ENCODE measurements at places on chromosomes 11 and 22.

GRCh38 chr22:19051381-19052072, 70.7 kb downstream of the DGCR2 start:
- H3K4me1 ChIP-seq = no peaks in the 10 kb centered on the region
- no peak overlapping the region for H3K4me3 ChIP-seq
- H3K27me3 ChIP-seq = no peaks in the 10 kb centered on the region
- H3K27ac ChIP-seq = no peak overlapping the region

DNA sequence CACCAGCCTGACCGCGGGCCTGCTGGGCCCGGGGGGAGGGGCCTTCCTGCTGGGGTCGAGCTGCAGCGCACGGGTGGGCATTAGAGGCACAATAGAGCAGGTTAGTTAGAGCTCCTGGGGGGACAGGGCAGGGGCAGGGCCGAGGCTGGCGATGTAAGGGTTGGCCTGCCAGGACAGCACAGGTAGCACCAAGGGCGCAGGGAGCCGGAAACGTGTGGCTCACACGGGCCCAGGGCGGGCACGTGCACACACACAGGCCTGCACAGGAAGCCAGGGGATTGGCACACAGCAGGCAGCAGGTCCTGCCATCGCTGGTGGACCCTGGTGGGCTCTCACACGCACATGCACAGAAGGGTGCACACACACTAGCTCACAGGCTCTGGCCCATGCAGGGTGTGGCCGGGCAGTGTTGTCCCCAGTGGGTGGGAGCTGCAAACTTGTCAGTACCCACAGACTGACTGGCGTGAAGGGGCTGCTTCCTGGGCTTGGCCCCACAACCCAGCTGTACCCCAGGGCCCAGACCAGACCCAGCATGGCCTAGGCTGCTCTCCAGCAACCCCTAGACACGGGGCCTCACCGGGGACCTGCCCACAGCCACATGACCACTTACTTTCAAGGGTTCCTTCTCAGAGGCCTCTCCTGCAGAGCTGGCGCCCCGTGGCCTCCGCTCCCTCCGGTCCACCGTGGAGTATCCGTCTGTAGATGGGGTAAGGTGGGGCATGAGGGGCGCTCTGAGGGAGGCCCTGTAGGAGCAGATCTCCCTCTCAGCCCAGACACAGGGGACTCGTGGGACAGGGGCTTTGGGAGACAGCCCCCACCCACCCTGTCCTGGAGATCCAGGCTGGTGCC, 29.9 kb upstream of the TXNRD2 start:
- no peak for DNase-seq
- H3K27me3 ChIP-seq = no peaks in the 10 kb centered on the region
- no peak overlapping the region for H3K4me3 ChIP-seq
- H3K36me3 ChIP-seq = peaks cover 42% of the 10 kb centered on the region

GRCh38 chr22:29394931-29395581, 6.7 kb upstream of the AP1B1 start:
- no peaks in the 10 kb centered on the region for H3K4me1 ChIP-seq
- no peaks in the 10 kb centered on the region for H3K27me3 ChIP-seq
- DNase-seq = peak; percentile 66
- no peaks in the 10 kb centered on the region for H3K36me3 ChIP-seq
- no peak overlapping the region for H3K4me3 ChIP-seq

DNA sequence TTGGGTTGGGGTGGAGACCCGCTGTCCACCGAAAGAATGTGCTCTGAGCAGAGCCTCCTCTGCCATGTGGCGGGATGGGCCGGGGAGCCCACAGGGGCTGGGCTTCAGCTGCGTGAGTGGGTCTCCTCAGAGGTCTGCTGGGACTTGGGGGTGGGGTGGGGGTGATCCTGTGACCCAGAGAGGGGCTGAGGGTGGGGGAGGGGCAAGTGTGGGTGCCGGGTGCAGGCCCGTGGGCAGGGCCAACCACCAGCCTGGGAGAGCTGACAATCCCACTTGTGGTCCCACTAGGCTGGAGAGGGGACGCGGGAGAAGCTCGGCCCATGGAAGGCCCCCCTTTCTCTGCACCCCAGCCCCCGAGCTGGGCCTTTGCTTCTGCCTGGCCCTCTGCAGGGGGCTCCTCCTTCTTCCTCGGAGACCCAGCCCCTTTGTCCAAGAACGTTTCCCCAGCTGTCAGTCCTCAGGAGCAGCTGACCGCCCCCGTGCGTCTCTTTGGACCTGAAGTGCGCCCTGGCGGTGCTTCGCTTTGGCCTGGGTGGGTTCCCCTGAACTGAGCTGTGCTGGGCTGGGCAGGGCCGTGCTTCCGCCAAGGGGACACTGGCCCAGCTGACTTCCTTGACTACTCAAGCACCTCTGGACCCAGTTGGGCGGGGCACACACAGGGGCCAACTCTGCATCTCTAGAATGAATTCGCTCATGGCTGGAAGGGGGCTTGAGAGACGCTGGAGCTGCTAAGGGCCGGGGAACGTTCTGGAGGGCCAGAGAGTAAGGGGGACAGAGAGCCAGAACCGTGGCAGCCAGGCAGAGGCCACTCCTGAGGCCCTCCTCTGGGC, 30.2 kb downstream of the OSBPL5 start:
- H3K27me3 ChIP-seq = no peaks in the 10 kb centered on the region
- H3K27ac ChIP-seq = no peak overlapping the region
- no peak for DNase-seq
- H3K4me3 ChIP-seq = no peak overlapping the region
- H3K4me1 ChIP-seq = peaks cover 21% of the 10 kb centered on the region
- H3K36me3 ChIP-seq = no peaks in the 10 kb centered on the region

- no peaks in the 10 kb centered on the region for H3K4me1 ChIP-seq
- H3K4me3 ChIP-seq = no peak overlapping the region
- peaks cover 86% of the 10 kb centered on the region for H3K36me3 ChIP-seq
- no peak for DNase-seq
- H3K27me3 ChIP-seq = no peaks in the 10 kb centered on the region
These were observed 20.1 kb downstream of the TCP11L1 start for GRCh38 chr11:33059331-33060007.

GRCh38 chr11:69818231-69818602, 999 bp downstream of the FGF3 start:
- H3K36me3 ChIP-seq = no peaks in the 10 kb centered on the region
- H3K4me3 ChIP-seq = peak overlapping the region; percentile 33
- H3K27ac ChIP-seq = no peak overlapping the region
- H3K27me3 ChIP-seq = peaks cover 72% of the 10 kb centered on the region
- H3K4me1 ChIP-seq = no peaks in the 10 kb centered on the region
- DNase-seq = no peak

DNA sequence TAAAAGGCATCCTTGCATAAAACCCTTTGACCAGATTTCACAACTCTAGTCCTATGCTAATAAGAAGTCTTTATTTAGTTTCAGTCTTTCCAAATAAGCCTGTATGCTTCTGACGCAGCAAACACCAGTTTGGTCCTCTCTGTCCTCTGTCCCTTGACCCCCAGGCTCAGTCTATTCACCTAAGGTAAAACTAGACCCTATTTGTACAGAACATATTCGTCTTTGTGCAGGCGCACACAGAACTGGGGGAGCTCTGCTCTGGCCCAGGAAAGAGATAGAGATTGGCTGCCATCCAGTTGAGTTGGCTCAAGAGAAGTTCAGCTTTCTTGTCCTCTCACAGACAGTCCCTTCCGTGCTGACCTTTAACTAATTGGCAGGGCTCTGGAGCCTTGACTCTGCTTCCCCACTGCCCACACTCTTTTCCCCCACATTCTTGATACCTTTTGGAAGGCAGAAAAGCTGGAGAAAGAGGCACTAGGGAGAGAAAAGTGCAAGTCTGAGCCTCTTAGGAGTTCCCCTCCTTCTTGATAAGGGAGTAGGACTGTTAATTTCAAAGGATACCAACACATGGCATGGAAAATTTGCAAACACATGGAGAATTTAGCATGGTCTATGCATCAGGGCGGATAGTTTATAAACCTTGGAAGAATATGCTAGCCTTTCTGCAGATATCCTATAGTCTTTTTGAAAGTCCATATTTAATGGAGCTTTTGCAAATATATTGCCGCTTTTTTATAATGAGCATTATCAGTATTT, 21.2 kb upstream of the PSMA1 start:
- H3K27ac ChIP-seq = no peak overlapping the region
- H3K4me3 ChIP-seq = no peak overlapping the region
- no peaks in the 10 kb centered on the region for H3K4me1 ChIP-seq
- DNase-seq = no peak
- no peaks in the 10 kb centered on the region for H3K27me3 ChIP-seq
- H3K36me3 ChIP-seq = no peaks in the 10 kb centered on the region

DNA sequence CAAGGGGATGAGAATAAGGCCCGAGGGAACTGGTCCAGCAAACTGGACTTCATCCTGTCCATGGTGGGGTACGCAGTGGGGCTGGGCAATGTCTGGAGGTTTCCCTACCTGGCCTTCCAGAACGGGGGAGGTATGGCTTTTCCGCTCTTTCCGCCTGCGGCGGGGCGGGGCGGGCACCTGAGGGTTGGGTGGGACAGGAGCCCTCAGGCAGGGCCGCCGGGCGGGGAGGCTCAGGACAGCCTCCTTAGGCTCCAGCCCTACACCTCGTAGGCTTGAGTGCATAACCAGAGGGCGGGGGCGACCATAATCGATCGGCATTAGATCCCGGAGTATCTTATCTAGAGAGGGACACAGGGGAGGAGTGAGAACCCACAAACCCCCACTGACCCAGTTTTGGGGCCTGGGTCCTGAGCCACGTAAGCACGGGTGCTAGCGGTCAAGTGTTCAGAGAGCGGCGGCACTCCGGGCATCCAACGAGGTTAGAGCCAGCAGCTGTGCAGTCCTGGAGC, 4.9 kb downstream of the SLC6A5 start:
- DNase-seq = no peak
- no peak overlapping the region for H3K4me3 ChIP-seq
- H3K4me1 ChIP-seq = peaks cover 2% of the 10 kb centered on the region
- peaks cover 50% of the 10 kb centered on the region for H3K27me3 ChIP-seq
- H3K36me3 ChIP-seq = no peaks in the 10 kb centered on the region

GRCh38 chr22:17407643-17408042, 38.4 kb downstream of the CECR2 start:
- H3K4me1 ChIP-seq = peaks cover 3% of the 10 kb centered on the region
- H3K27ac ChIP-seq = peak overlapping the region; percentile 40
- no peak for DNase-seq
- no peaks in the 10 kb centered on the region for H3K36me3 ChIP-seq

GRCh38 chr22:33467620-33468095, 409.5 kb upstream of the SYN3 start:
- peaks cover 2% of the 10 kb centered on the region for H3K4me1 ChIP-seq
- no peak overlapping the region for H3K4me3 ChIP-seq
- H3K27me3 ChIP-seq = no peaks in the 10 kb centered on the region
- H3K36me3 ChIP-seq = no peaks in the 10 kb centered on the region
- DNase-seq = no peak

DNA sequence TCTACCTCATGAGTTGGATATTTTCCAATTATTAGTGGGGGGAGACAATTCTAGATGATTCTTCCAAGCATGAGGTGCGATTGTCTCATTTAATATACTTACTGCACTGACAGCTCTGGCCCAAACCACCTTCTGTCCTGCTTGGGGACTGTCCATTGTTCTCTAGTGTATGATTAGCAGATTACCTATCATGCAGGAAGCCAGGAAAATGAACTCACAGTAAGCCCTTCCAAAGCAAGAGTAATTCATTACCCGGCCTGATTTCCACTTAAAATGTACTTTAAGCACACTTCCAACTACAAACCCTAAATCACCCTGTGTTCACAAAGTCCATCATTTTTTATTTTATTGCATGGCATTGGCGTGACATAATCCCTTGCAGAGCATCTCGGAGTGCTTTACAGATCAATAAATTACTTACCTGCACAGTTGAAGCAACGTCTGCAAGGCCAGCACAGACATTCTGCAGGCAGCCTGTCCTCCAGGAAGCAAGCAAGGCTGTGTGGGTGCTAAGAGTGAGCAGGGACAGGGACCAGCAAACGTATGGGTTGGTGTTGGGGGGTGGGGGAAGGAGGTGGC, 838.2 kb downstream of the NTM start:
- H3K4me3 ChIP-seq = no peak overlapping the region
- H3K36me3 ChIP-seq = no peaks in the 10 kb centered on the region
- no peak for DNase-seq
- H3K4me1 ChIP-seq = no peaks in the 10 kb centered on the region

DNA sequence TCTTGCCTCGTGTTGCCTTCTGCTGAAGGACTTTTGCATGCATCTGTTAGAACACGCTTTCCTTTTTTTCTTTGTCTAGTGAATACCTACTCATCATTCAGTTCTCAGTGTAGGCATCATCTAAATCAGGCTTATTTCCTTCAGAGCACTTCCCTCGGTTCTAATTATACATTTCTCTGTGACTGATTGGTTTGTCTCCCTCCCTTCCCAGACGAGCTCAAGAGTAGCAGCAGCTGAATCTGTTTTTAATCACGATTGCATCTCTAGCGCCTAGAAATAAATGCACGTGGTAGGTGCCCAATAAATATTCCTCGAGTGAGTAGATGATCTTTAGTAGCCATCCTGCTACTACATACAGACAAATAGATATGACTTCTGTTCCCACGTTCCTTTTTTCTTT, 6.3 kb downstream of the CEP164 start:
- no peaks in the 10 kb centered on the region for H3K27me3 ChIP-seq
- no peak overlapping the region for H3K4me3 ChIP-seq
- H3K27ac ChIP-seq = no peak overlapping the region
- H3K4me1 ChIP-seq = no peaks in the 10 kb centered on the region
- DNase-seq = no peak
- peaks cover 3% of the 10 kb centered on the region for H3K36me3 ChIP-seq

GRCh38 chr11:134066943-134067885, 1.7 kb upstream of the JAM3 start:
- H3K36me3 ChIP-seq = no peaks in the 10 kb centered on the region
- DNase-seq = no peak
- no peak overlapping the region for H3K4me3 ChIP-seq
- peaks cover 39% of the 10 kb centered on the region for H3K4me1 ChIP-seq
- no peak overlapping the region for H3K27ac ChIP-seq
- H3K27me3 ChIP-seq = no peaks in the 10 kb centered on the region

DNA sequence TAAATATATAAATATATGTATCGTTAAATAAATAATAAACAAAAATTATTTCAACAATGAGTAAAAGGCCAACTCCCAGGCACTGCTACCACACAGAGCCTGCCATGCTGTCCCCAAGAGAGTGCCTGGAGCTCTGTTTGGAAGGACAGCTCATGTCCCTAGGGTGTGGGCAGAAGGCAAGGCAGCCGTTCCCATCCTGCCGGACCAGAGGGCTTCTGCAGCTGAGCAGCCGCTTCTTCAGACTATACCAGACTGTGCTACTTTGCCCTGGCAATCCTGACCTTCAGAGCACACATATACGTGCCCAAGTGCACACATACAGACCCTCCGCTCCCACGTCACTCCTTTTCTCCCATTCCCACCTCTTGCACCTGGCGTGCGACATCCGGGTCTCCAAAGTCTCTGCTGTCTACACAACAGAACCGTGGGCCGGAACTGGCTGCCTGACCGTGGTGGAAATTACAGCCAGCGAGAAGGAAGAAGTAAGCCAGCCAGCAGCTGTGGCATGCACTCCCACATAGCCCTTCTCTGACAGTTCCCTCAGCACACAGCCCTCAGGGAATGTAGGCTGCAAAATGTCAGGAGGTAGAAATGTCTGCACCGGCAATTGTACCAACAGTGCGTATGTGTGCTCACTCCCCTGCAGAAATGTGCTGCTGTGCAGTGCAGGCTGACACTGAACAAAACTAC, 24.0 kb downstream of the PAX6 start:
- no peaks in the 10 kb centered on the region for H3K27me3 ChIP-seq
- peaks cover 19% of the 10 kb centered on the region for H3K4me1 ChIP-seq
- no peak for DNase-seq
- H3K4me3 ChIP-seq = no peak overlapping the region

GRCh38 chr22:17397756-17398547, 28.7 kb downstream of the CECR2 start:
- H3K4me3 ChIP-seq = no peak overlapping the region
- DNase-seq = no peak
- no peak overlapping the region for H3K27ac ChIP-seq
- H3K36me3 ChIP-seq = peaks cover 4% of the 10 kb centered on the region
- H3K27me3 ChIP-seq = no peaks in the 10 kb centered on the region
- peaks cover 2% of the 10 kb centered on the region for H3K4me1 ChIP-seq
